ENCODE measurements at places on chromosomes 6 and 20. TPM values are rescaled to one million over a fixed set of nuclear protein-coding genes. Genes with fewer than 3 reads are reported as not detected.

DNA sequence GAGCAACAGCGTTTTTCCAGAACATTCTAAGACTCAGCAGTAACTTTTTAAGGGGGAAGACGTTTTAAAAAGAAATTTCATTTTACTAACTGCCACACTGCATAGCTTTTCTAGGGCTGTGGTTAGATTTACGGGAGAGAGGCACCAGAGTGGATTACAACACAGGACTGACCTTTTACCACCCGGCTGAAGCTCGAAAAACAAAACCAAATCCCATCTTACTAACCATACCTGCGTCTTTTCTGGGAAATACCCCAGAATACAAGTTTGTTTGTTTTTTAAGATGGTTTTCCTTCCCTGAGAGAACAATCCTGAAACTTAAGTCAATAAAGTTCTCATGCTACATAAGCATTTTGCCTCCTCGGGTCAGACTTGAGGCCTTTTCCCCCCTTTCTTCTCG is 209.3 kb upstream of the SOX4 start:
- DNase-seq = no peak

DNA sequence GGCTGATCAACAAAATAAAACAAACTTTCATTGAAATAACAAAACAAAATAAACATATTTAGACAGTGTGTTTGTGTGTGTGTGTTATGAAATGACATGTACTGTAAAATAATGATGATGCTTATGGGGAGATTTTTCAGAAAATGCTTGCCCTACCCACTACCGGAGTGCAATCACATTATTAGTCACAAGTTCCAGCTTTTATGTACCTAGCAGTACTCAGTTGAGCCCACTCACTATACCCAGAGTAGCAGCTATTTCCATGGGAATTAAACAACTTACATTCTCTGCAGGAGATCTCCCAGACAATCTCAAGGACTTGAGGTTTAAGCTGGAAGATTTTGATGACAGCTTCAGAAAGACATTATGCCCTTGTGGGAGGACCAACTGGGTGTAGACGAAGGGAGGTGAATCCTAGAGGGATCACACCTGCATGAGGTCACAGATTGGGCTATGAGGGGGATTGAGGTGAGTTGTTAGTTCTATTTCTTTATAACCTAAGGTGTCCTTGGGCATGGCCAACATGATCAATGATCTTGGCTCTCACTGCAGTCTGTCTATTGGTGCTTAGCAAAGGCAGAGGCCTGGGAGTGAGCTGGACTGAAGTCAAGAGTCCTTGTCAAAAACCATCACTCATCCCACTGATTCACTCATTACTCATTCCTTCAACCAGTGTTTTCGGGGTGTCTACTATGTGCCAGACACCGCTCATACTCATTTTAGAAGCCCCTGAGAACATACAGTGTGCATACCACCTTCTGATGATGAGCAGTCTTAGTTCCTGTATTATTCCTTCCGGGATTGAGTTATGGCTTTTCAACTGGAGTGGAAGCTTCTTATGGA is 6.7 kb upstream of the CLIC5 start:
- DNase-seq = no peak

GRCh38 chr6:62999796-63000195 is 211.5 kb upstream of the FKBP1C start:
- DNase-seq = no peak

GRCh38 chr20:17500826-17501225 is 30.4 kb downstream of the BFSP1 start:
- no peak for DNase-seq

GRCh38 chr6:88246654-88247053 is 80.5 kb upstream of the CNR1 start:
- DNase-seq = no peak

DNA sequence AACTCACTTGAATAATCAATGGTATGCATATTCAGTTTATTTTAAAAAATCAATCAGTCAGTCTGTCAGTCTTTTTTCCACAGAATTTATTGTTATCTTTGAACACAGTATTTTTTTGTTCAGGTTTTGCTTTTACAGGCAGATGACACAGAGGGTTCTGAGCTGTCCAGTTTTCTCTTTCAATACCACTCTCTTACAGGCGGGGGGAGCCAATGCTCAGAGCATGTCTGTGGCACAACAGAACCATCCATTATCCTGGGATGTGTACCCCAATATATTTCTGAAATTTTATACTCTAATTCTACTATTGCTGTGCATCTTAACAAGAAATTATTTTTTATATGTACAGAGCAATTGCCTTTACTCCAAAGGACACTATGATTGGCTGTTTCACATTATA is 21.2 kb downstream of the ROS1 start:
- DNase-seq = no peak

DNA sequence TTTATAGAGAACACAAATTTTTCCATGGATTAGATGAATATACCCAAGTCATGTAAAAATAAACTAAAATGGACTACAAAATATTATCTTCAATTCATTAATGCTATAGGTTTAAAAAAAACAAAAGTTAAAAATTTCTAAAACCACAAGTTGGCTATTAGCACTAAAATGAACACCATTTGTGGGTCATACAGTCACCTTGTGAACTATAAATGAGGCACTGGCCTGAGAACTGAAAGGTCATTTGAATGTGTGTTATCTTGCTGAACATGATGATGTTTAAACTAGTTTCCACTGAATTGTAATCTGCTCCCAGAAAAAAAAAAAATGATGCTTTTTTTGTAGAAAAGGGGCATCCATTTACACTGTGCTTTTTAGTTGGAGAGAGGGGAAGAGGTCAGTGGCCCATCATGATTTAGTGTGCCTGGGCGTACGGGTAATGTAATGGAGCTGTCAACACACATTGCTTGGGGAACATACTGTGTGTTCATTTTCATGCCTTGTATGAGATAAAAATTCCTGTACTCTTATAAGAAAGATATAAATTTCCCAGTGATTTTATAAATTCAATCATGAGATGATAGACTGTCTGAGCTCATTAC is 96.6 kb upstream of the FKBP1C start:
- no peak for DNase-seq

DNA sequence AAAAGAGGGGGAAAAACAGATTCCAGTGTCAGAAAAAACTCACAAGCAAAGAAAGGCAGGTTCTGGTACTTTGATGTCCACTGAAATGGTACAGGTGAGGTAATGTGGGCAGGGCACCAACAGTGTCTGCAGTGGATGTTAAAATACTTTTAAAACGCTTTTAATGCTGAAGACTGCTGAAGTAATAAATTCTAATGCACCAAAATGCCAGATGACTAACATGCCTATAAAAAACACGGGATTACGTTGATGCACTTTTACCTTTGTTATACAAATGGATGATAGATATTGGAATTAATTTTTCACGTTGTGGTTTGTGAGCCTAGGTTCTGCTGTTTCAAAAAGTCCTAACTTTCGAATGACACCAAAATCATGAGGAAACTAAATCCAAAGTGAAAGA is 83.3 kb downstream of the TINAG start:
- DNase-seq = no peak

- peak; percentile 44 for DNase-seq
These were observed 800 bp downstream of the RWDD2A start for GRCh38 chr6:83193747-83194566.

- DNase-seq = no peak
These were observed 344.0 kb downstream of the NKAIN2 start for GRCh38 chr6:124147621-124148020.

- no peak for DNase-seq
These were observed 26.9 kb downstream of the TTLL2 start for GRCh38 chr6:167351656-167352345.

GRCh38 chr6:82072121-82072521 is 175.4 kb downstream of the IBTK start:
- no peak for DNase-seq

GRCh38 chr6:109351231-109352130 is 30.8 kb downstream of the CD164 start:
- DNase-seq = no peak

- DNase-seq = no peak
These were observed 16.3 kb upstream of the UTRN start for GRCh38 chr6:144268794-144269349.

DNA sequence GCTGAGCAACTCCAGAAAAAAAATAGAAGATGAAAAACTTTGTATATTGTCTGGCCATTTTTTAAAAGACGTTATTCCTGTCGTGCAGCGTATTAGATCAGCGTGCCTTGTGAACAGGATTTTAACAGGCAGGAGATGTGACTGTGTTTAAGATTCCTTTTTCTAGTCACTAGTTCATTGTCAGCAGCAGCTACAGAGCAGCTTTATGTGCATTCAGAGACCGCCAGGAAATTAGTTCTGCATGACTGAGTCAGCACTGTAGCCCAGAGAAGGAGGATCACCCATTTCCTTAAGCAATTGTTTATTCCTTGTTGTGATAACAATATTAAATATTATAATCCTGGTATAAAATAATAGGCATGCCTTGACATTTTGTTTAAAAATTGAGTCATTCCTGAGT is 75.4 kb upstream of the ADGRB3 start:
- no peak for DNase-seq

DNA sequence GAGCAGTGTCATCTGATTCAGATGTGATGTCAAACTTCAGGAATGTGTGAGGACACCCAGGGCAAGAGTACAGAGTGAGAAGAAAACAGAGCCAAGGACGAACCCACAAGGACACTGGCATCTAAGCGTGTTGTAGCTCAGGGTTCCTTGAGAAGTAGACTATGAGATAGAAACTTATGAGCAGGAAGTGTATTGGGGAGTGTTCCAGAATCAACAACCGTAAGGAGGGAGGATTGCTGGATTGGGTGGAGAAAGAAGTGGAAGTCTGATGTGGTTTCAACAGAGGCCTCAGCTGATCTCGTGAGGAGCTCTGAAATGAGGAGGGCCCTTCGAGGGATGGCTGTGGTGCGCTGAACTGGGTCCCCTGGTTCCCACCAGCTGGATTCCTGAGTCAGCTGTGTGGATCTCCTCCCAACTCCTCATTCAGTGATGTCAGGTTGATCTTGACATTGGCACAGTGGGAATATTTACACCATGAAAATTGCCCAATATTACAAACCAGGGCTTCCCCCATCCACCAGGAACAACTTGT is 25.7 kb upstream of the IGF2R start:
- no peak for DNase-seq

- DNase-seq = peak; percentile 80
These were observed 50.4 kb downstream of the HMGCLL1 start for GRCh38 chr6:55528624-55529023.

DNA sequence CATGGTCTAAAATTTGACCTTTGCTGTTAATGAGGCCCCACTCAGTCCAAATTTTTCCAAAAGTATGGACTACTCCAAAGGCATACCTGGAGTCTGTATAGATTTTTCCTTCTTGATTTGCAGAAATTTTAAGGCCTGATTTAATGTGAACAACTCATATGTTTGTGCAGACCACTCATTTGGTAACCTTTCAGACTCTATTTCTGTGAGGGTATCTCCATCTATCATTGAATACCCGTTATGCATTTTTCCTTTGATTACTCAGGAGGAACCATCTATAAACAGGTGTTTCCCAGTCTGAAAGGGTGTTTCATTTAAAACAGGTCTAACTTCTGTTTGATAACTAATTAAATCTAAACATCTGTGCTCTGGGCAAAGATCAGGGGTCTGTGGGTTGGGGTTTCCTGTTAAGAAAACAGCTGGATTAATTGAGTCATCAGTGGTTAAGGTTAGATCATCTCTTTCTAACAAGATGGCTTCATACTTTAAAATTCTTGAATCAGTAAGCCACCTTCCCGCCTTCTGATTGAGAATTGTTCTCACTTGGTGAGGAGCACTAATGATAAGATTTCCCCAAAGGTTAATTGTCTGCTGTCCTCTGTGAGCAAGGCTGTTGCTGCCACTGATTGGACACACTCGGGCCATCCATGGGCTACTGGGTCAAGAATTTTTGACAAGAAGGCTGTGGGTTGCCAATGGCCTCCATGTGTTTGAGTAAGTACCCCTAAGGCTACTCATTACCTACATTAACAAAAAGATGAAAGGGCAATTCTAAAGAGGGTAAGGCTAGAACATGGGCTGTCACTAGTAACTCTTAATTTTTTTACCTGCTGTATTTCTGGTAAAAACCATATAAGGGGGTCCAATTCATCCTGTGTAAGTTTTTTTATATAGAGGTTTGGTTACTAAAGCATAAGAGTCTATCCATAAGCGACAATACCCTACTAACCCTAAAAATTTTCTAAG is 24.1 kb downstream of the HLA-B start:
- no peak for DNase-seq

DNA sequence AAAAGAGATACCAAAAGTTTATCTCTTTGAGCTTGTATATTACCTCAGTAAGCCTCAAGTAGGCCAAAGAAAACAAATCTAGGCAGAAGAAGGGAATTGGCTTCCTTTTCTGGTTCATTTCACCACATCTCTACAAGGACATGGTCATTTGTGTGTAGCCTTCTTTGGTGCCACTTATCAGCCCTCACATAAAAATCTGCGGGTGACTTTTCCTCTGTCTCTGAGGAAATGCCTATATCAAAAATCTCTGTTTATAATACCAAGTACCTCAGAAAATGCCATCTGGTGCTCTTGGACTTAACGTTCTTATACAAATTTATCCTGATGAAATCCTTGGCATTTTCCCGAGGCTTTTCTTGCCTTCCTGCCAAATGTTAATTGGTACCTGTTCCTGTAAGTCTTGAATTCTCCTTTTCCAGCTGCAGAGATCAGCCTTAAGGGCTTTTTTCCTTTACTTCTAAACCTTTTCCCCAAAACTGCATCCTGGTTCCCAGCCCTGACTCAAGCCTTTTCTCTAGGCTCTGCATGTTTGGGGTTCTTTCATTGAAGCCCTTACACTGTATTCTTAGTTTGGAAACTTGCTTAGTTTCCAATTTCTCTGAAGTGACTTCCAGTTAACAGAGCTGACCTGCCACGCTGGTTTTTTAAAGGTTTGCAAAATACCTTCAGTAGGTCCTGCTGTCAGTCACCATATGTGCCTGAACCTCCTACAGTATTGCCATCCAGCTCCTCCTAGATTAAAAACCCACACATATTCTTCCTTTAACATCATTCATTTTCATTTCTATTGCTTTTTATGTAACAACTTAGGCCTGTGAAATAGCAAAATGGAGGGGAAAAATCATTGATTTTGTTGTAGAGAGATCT is 191.2 kb upstream of the PREP start:
- DNase-seq = no peak

The C20orf202 gene
- polyA plus RNA-seq = not detected

The ABHD16B gene
- not detected for polyA plus RNA-seq

The HTR1B gene
- polyA plus RNA-seq = 68.7 TPM

The SLC17A2 gene
- polyA plus RNA-seq = not detected

The HUS1B gene
- polyA plus RNA-seq = 0.33 TPM

The RIPOR2 gene
- polyA plus RNA-seq = not detected

The NR2E1 gene
- not detected for polyA plus RNA-seq

The TCP11 gene
- polyA plus RNA-seq = 0.18 TPM

The PM20D2 gene
- polyA plus RNA-seq = 2.9 TPM

Data from endothelial cell of umbilical vein (primary cell).